Activated T-helper 1 cell treated with anti-CD3 and anti-CD28 coated beads, Interleukin-2, amount 50 U/mL, for 16 hours (primary cell): ENCODE measurements at places on chromosomes 2 and 18.

DNA sequence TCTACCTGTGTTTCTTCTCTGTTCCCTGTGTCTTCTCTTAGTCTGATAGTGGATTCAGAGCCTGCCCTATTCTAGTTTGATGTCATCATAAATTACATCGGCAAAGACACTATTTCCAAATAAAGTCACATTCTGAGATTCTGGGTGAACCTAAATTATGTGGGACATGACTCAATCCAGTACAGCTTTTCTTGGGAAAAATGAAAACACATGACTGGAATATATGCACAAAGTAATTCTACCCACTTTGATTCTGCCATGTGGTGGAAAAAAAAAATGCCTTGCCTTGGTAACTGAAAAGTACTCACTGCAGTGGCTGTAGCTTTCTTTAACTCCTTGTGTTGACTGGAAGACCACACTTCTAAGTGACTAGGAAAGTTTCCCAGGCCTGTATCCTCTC, 73.7 kb downstream of the LRATD1 start:
- no peak for DNase-seq

GRCh38 chr2:230751062-230751461, 38.4 kb downstream of the CAB39 start:
- no peak for DNase-seq

- no peak for DNase-seq
Measured at GRCh38 chr2:38268001-38268400, 109.1 kb downstream of the ATL2 start.

- DNase-seq: no peak
Measured at GRCh38 chr2:120954939-120955338, 219.3 kb downstream of the GLI2 start.

GRCh38 chr2:203949228-203949627, 12.7 kb downstream of the ICOS start:
- no peak for DNase-seq

DNA sequence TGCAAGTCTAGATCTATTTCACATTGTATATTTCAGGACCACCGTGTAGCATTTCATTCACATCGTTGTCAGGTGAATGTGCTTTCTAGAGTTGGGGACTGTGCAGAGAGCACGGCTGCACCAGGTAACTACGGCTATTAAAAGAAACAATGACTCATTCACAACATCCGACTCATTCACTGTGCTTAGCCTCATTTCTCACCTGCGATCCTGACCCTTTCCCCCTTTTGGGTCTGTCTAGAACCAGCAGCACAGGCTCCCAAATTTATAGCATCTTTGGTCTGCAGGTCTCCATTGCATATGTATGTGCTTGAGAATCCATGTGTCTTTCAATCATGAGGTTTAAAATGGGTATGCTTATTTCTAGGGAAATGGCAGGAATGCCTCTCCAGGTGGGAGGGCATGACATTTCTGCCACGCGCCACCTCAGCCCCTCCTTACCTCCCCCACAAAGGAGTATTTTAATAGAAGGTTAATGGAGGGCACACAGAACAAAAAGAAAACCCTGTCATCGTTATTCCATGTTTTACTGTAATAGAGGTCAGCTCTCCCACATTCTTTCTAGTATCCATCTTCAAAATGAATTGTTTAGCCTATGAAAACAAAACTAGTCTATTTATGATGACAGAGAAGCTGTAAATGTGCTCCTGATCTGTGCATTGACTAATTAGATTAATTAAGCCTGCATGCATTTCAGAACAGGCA, 246.7 kb upstream of the EPHA4 start:
- DNase-seq: no peak

DNA sequence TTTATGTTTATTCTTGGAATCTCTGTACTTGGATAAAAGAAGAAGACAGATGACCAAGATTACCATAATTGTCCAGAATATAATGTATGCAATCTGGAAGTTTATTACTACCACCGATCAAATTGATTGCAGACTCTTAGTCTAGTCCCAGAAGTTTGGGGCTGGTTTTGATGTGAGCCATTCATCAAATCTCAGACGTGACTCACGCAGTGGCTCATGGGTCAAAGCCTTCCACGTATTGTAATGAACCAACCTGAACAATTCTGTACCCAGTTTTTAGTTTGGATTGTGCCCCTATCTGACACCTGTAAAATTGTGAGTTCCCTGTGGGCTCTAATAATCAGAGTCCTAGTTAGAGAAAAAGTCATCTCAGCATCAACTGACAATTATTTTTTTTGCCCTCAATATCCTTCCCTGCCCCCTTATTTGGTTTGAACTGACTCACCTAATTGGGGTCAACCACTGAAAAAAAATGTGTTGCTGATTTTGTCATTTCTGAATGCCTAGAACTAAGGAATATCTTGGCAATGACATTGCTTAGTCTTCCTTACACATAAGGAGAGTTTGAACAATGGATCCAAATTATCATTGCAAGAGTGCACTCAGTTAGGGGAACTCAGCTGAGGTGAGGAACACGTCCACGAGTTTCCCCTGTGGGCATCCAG, 219.5 kb upstream of the NRP2 start:
- no peak for DNase-seq

DNA sequence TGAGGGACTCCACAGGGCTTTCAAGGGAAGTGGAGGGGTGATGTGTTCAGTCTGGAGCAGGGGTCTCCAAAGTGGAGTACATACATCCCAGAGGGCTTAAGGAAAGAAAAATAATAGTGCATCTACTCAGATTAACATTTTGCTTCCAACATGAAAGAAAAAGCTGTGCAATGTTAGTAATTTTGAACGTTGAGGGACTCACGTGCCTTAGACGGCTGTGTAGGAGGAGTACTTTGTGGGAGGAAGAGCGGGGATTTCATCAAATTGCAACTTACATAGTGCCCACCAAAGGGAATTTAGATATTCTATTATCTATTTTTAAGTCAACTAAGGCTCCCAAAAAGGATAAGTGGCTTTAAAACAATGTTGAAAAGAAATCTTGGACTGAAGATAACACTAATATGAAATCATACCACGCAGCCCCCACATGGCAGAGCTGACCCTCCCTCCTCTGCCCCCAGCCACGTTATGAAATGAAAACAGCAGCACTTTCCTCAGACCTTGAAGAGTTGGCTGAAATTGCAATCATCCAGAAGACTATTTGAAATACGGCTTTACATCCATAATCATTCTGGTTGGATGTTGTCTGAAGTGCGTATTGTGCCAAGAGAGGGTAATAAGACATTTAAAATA, 42.9 kb downstream of the MEX3C start:
- DNase-seq: no peak

- DNase-seq: no peak
Measured at GRCh38 chr2:16179701-16180416, 239.5 kb downstream of the MYCN start.

DNA sequence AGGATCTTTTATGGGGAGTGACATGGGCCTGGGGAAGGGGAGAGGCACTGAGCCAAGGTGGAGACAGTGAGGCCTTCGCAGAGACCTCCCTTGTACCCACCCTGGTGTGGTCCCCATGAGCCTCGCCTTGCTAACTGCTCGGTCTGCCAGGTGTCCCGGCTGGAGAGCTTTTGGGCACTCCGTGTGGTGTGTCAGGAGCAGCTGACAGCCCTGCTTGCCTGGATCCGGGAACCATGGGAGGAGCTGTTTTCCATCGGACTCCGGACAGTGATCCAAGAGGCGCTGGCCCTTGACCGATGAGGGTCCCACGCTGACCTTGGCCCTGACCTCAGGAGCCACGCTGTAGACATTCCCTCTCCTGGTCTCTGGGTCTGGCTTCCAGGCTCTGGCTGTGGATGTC, 11.5 kb upstream of the SLC4A3 start:
- no peak for DNase-seq

DNA sequence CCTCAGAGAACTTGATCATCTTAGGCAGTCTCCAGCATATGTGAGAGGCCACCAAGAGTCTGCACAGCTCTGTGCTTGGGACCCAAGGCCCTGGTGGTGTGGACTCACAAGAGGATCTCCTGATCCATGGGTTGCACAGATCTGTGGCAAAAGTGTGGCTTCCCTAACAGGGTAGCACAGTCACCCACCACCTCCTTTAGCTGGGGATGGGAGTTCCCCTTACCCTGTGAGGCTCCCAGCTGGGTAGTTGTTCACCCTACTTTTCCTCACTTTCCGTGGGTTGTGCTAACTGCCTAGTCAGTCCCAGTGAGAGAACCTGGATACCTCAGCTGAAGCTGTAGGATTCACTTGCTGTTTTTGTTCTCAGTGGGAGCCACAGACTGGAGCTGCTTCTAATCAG, 123.7 kb downstream of the FTCDNL1 start:
- no peak for DNase-seq

- no peak for DNase-seq
Measured at GRCh38 chr2:234302664-234302991, 194.3 kb downstream of the ARL4C start.

DNA sequence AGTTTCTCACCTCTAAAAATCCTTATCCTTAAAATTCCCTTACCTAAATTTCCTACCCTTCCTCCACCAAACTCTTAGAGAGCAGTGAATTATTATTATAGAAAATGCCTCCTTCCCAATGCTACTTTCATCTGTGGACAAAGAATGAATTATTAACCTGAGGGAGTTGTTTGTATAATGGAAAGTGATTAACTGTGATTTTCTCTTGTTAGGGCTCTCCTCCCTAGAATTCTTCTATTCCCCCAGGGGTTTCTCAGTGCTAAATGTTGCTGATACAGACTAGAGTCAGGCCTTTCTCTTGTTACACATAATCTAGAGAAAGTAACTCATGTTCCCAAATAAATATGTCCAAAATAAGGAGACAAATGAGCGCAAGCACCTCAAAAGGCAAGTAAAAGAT, 23.3 kb downstream of the EPB41L5 start:
- no peak for DNase-seq

DNA sequence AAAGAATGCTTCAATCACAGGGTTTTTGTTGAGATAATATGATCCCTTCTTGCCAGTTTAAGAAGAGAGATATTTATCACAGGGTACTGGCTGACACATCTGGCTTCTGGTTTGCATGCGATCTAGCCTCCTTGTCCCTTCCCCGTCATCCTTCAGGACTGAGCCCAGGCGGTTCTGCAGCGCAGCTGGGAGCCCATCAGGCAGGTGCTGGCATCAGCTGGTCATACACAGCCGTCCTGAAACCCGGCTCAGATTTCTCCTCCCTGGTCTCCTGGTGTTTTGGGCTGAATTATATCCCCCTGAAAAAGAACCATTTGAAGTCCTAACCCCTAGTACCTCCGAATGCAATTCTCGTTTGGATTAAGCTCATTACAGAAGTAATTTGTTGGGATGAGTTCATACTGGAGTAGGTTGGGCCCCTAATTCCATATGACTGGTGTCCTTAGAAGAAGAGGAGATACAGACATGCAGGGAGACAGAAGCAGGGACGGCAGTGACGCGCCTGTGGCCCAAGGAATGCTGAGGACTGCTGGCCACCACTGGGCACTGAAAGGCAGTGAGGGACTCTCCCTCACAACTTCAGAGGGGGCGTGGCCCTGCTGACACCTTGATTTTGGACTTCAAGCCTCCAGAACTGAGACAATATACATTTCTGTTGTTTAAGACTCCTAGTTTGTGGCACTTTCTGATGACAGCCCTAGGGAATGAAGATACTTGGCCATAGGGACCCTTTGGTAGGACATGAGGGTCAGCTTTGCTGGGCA, 83.9 kb upstream of the ODC1 start:
- DNase-seq: no peak

GRCh38 chr2:56707218-56707617, 523.4 kb downstream of the CCDC85A start:
- DNase-seq: no peak

DNA sequence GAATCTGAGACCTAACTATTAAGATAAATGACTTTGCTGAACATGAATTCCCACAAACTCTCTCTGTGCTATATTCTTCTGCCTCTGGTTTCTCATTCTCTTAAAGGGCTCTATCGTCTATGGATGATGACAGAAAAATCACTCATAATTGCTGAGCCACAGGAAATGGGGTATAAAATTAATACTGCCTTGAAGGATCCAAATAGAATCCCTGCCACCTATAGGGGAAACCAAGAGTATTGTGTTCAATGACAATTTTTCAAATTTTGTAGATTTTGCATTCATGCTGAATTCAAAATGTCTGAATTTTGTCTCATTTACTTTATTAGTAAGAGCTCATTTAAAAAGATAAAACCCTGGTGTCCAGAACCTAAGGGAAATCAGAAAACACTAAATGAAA, 235.8 kb downstream of the RBM43 start:
- DNase-seq: no peak

GRCh38 chr2:61946666-61947065, 41.2 kb downstream of the COMMD1 start:
- no peak for DNase-seq

DNA sequence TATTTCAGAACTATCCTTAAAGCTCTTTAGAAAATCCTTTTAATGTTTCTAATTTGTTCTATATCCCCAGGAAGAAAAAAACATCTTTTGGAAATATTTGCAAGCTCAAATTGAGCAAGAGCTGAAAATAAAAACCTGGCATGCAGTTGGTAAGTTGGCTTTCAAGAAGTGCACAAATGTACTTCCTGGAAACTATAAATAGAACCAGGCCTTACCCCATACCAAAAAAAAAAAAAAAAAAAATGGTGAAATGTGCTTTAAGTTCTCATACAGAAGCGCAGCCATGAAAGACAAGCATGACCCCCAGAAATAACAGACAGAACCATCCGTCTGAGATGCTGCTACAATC, 178.5 kb downstream of the HDAC4 start:
- no peak for DNase-seq

DNA sequence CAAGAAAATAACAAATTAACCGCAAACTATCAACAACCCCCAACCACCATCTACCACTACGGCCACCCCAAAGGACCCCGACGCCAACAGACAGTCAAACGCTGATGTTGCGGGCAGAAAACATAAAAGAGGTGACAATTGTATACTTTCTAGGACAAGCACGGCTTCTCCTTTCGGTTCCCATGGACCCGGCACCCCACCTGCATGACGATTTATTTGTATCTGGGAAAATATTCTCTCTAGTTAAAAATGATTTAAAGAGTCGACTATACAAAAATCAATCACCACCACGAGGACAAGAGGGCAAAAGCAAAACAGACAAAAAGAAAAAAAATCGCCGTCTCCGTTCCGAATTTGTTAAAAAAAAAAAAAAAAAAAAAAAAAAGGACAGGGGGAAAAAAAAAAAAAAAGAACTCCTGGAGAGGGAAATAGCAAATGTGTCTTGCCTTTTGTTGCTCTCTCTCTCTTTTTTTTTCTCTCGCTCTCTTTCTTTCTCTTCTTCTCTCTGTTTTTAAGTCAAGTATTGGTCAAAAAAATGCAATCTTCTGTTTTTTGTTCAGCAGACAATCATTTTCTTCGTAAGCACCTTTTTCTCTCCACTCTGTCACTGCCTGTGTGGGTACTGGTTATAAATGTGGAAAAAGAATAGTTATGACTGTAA, 3.6 kb downstream of the SIX3 start:
- DNase-seq: no peak
